Panc1 (cell line): ENCODE measurements at places on chromosomes 3 and 15. TPM values are rescaled to one million over a fixed set of nuclear protein-coding genes. Genes with fewer than 3 reads are reported as not detected.

Gene CYP1A1
- total RNA-seq, result 0.15 TPM

DNA sequence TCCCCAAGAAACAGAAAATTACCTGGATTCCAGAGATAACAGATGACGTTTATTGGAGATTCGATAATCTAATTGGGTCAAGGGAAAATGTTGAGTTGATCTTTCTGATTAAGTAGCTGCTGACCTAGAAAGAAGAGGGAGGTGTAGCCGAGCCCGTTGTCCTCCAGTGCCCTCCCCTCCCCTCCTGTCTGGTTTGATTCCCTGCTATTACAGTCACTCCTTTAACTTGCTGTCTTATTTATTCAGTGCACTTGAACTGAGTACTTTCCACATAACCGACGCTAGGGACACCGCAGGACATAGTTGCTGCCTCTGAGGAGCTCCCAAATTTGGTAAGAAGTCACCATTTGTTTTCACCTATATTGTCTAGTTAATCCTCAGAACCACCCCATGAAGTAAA is 103.7 kb downstream of the AQP9 start:
- no peak overlapping the region for H3K4me3 ChIP-seq
- no peak overlapping the region for H3K27ac ChIP-seq
- no peaks in the 10 kb centered on the region for H3K27me3 ChIP-seq
- no peaks in the 10 kb centered on the region for H3K4me1 ChIP-seq
- DNase-seq, result no peak

Gene TMEM40
- total RNA-seq, result 1.3 TPM

Gene MYNN
- 16.2 TPM for total RNA-seq

DNA sequence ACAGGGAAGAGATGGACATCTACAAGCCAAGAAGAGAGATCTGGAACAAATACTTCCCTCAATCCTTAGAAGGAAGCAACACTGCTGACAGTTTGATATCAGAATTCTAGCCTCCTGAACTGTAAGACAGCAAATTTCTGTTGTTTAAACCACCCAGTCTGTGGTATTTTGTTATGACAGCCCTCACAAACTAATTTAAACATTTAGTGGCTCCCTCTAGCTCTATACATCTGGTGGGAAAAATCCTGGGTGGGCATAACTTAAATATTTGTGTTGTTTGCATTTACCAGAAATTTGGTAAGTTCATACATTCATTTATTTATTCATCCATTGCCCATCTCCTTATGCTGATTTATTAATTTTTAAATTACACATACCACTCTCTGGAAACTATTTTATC is 62.5 kb upstream of the GSK3B start:
- no peaks in the 10 kb centered on the region for H3K4me1 ChIP-seq
- H3K36me3 ChIP-seq, result no peaks in the 10 kb centered on the region
- no peak overlapping the region for H3K27ac ChIP-seq
- no peak for DNase-seq
- H3K4me3 ChIP-seq, result no peak overlapping the region

- H3K27ac ChIP-seq, result no peak overlapping the region
- H3K4me3 ChIP-seq, result no peak overlapping the region
- H3K36me3 ChIP-seq, result no peaks in the 10 kb centered on the region
- no peak for DNase-seq
- no peaks in the 10 kb centered on the region for H3K27me3 ChIP-seq
Measured at GRCh38 chr15:57183614-57184344, 192.5 kb upstream of the CGNL1 start.

- H3K27ac ChIP-seq, result no peak overlapping the region
- H3K27me3 ChIP-seq, result no peaks in the 10 kb centered on the region
- H3K4me3 ChIP-seq, result no peak overlapping the region
- no peak for DNase-seq
- H3K36me3 ChIP-seq, result no peaks in the 10 kb centered on the region
Measured at GRCh38 chr3:134035836-134036235, 6.1 kb upstream of the SLCO2A1 start.

GRCh38 chr3:139764069-139764905 is 86.5 kb upstream of the NMNAT3 start:
- no peaks in the 10 kb centered on the region for H3K36me3 ChIP-seq
- H3K27ac ChIP-seq, result no peak overlapping the region
- H3K27me3 ChIP-seq, result no peaks in the 10 kb centered on the region
- H3K4me3 ChIP-seq, result no peak overlapping the region

Gene PP2D1
- not detected for total RNA-seq

Gene GUCA1C
- total RNA-seq, result not detected

Gene TRANK1
- total RNA-seq, result 3.2 TPM

GRCh38 chr3:135260025-135260424 is 465.0 kb downstream of the EPHB1 start:
- DNase-seq, result no peak
- no peak overlapping the region for H3K4me3 ChIP-seq
- H3K27ac ChIP-seq, result no peak overlapping the region
- no peaks in the 10 kb centered on the region for H3K36me3 ChIP-seq
- peaks cover 4% of the 10 kb centered on the region; the same call in 1 of the 2 replicates for H3K27me3 ChIP-seq

Gene TEX55
- not detected for total RNA-seq

Gene CATSPER2
- 3.5 TPM for total RNA-seq
